ENCODE measurements at places on chromosomes 16 and 17.

DNA sequence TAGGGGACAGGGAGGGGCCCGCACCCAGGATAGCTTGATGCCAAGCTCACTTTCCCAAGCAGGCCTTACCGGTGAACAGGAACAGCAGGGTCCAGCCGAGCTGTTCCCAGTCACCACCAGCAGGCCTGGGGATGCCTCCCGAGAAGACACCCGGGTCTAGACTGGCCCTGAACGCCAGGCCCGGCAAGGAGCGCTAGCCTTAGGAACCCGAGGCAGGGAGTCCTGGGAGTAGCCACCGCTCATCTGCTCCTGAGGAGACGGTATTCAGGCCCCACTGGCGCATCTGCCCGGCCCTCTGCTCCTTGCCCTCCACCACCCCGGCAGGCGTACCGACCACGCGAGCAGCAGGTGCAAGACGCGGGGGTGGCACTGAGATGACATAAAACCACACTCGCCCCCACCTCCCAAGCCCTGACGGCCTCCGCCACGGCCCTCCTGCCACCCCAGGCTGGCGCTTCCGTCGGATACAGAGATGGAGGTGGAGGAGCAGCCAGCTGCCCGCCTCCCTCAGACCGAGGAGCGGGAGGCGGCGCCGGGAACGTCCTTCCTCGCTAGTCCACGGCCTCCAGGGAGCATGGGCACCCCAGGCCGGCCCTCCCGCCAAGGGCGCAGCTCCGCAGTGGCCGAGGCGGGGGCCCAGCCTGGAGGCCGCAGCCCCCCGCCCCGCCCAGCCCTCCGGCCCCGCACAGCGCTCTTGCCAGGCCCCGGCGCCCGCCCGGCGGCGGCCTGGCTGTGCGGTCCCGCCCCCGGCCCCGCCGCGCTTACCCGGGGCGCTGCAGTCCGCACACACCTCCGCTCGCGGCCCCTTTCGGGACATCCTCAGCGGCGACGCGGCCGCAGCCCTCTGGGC lies 661 bp downstream of the GIT1 start:
- no peak for DNase-seq

DNA sequence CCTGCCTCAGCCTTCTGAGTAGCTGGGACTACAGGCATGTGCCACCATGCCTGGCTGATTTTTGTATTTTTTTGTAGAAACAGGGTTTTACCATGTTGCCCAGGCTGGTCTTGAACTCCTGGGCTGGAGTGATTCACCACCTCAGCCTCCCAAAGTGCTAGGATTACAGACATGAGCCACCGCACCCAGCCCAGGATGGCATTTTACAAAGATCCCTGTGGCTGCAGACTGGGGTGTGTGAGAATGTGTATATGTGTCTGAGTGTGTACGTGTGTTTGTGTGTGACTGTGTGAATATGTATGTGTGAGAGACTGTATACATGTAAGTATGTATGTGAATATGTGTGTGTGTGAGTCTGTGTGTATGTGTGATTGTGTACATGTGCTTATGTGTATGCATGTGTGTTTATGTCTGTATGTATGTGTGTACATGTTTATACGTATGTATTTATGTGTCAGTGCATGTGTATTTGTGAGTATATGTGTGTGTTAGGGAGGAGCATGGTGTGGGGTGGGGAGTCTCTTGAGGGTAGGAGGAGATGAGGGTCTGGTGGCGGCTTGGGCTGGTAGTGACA lies 17.0 kb downstream of the RPTOR start:
- DNase-seq, result no peak

DNA sequence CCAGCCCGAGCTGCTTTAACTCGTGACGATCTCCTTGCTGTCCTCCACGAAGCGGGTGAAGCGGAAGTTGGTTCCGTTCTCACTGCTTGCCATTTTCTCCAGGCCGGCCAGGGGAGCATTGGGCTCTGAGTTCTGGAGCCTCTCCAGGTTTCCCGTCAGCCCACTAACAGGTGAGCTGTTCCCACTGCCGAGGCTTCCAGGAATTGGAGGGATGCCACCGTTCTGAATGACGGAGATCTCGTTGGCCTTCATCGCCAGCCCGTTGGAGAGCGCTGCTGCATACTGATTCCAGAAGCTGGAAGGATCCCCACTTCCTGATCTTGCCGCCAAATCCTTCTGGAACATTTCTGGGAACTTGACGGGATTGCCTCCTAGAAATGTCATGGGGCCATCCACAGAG lies 14.0 kb downstream of the SALL1 start:
- no peak for DNase-seq

- no peak for DNase-seq
Measured at GRCh38 chr17:74862919-74863318, 3.2 kb upstream of the GRIN2C start.

GRCh38 chr16:79090966-79091365 lies 509.6 kb downstream of the MAF start:
- DNase-seq, result no peak

DNA sequence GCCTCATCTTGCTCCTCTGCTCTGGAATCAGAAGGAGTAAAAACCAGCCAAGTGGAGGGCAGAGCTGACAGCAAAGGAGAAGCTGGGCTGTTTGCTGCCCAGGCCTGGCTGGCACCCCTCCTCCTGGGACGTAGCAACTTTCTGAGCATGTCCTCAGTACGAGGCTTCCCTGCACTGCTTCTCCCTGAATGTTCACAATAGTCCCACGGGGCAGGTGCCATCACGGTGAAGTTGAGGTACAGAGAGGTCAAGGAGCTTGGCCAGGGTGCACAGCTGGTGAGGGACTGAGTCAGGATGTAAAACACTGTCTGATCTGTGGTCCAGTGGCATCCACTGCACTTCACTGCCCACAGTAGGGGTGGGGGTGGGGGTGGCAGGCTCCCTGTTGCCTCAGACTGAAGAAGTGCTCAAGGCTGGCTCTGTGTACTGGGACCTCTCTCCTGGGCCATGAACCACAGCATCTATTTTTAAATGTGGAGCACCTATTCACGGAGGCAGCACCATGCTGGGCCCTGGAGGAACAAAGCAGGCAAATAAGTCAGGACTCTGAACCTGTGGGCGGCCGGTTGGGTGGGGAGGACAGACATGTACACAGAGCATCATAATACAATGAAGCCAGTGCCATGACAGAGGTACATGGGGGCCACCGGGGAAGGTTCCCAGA lies 369.5 kb downstream of the SEC14L1 start:
- no peak for DNase-seq

GRCh38 chr17:5580969-5581368 lies 3.3 kb downstream of the NLRP1 start:
- no peak for DNase-seq

- peak; percentile 68 for DNase-seq
Measured at GRCh38 chr17:57440522-57441269, 184.4 kb downstream of the MSI2 start.

GRCh38 chr17:79707931-79708891 lies 22.5 kb upstream of the ENPP7 start:
- DNase-seq, result peak; percentile 29

DNA sequence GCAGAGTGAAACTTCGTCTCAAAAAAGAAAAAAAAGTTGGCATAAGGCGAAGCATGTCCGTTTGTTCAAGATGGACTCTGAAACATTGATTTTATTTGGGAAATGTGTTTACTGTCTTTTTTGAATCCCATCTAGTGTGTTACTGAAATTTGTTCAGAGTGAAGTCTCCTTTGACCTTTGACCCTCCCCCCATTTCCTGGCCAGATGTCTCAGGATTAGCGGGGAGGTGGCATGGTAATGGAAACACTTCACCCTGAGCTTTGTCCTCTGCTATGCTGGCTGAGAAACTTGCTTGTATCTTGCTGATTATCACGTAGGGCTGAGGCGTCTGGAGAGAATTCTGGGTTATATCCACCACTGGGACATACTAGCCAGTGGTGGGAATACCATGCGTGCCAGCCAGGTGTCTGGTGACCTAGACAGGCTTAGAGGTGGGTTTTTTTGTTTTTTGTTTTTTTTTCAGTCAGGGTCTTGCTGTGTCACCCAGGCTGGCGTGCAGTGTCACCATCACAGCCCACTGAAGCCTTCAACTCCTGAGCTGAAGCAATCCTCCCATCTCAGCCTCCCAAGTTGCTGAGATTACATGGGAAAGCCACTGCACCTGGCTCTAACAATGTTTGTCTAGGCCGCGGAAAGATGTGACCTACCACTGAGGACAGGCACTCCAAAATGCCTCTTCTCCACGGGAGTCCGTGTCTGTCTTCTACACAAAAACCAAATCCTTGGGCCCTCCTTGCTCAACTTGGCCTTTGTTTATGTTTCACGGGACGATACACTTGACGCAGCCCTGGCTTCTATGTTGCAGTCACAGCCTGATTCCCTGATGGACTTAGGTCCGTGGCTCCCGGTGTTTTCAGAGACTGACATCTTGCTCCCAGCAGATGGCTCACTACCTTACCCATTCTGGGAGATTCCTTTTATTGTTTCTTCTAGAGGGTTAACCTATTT lies 6.6 kb upstream of the GALK1 start:
- no peak for DNase-seq

DNA sequence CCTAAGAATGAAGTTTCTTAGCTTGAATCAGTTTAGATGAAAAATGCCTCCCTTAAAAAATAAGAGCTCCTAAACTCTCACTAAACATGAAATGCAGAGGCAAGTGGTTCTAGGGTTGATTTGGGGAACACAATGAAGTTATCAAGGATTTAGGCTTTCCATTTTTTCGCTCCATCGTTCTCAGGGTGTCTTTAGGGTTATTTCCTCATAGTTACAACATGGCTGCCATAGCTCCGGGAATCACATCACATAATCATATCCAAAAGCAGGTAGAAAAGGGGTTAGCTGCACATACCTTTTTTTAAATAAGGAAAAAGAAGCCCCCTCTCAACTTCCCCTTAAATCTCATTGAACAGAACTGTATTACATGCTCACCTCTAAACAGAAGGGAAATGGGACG lies 21.4 kb downstream of the ZP2 start:
- no peak for DNase-seq

- DNase-seq, result no peak
Measured at GRCh38 chr16:50712560-50712898, 19.1 kb downstream of the NOD2 start.

GRCh38 chr17:364766-365165 lies 12.2 kb upstream of the RPH3AL start:
- DNase-seq, result no peak

- no peak for DNase-seq
Measured at GRCh38 chr17:69945698-69946185, 129.3 kb upstream of the KCNJ16 start.

- DNase-seq, result no peak
Measured at GRCh38 chr16:14549789-14550153, 80.3 kb downstream of the PARN start.

DNA sequence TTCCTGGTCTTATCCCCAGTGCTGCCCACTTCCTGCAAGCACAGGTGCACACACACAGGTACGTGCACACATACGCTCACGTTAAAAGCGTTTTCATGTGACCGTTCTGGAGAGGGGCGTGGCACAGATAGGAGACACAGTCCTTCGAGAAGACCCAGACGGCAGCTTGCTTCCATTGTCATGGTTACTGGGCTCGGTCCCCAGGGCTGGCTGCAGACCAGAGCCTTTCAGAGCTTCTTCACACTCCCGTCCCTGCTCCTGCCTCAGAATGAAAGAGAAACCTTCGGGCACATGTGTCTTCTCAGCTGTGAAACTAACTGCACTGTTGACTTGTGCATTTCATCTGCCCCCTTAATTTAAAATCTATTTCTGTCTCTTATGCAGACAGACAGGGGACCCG lies 154.2 kb downstream of the PITPNC1 start:
- DNase-seq, result no peak

GRCh38 chr16:52546291-52547003 lies 496 bp downstream of the TOX3 start:
- DNase-seq, result no peak

GRCh38 chr17:53749178-53749577 lies 73.5 kb upstream of the KIF2B start:
- no peak for DNase-seq

GRCh38 chr16:5448798-5449197 lies 351.2 kb upstream of the EEF2KMT start:
- DNase-seq, result no peak

DNA sequence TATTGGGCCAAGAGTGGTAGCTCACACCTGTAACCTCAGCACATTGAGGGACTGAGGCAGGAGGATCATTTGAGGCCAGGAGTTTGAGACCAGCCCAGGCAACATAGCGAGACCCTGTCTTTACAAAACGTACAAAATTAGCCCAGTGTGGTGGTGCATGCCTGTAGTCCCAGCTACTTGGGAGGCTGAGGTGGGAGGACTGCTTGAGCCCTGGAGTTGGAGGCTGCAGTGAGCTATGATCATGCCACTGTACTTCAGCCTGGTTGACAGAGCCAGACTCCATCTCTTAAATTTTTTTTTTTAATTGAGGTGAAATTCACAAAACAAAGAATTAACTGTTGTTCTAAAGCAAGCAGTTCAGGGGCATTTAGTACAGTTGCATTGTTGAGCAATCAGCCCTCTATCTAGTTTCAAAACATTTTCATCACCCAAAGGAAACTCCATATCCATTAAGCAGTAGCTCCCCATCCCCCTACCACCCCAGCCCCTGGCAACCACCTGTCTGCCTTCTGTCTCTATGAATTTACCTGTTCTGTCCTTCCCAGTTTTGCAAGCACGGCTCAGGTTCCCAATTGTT lies 15.6 kb downstream of the SNX29 start:
- DNase-seq, result no peak

DNA sequence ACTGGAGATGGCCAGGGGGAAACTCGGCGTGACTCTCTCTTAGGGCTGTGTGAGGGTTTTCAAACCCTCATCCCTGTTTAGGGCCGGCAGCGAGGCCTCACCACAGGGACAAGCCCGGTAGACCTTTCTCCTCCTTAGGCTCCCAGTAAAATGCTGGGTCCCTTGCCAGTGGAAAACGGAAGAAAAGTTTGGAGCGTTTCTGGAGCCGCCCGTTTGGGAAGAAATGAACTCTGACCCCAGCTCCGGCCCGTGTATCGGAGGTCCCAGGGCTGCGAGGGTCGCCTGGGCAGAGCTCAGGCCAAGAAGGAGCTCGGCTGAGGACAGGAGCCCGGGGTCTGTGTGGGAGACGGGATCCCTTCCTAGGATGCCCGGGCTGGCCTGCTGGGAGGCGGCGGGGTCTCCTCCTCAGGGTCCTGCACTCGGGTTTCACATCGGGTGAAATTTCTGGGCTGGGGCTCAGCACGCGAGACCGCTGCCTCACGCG lies 23.2 kb downstream of the ZNF213 start:
- no peak for DNase-seq

GRCh38 chr17:34234616-34235015 lies 20.5 kb upstream of the CCL2 start:
- no peak for DNase-seq

Data from SHP77 treated with DMSO at 0.1 percent for 48 hours (cell line).